HTR-8/SVneo (cell line): ENCODE measurements at places on chromosomes 4 and X.

GRCh38 chr4:11106190-11106589 is 322.5 kb downstream of the HS3ST1 start:
- DNase-seq, result no peak

DNA sequence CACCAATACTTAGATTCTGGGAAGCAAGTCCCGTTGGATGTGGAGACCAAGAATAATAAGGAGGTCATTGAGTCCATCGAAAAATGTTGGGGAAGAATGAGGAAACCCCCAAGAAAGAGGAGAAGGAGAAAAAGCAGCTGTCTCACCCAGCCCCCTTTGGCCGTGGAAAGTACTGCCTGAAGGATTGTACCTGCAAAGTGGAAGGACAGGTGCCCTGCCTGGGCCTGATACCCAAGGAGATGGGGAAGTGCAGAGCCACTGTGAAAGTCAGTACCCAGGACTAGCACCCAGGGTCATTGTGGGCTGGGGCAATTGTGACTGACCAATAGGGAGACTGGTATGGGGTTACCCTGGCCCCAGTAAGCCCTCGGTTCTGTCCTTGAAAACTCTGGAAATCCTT is 13.8 kb upstream of the CFAP299 start:
- DNase-seq, result no peak

DNA sequence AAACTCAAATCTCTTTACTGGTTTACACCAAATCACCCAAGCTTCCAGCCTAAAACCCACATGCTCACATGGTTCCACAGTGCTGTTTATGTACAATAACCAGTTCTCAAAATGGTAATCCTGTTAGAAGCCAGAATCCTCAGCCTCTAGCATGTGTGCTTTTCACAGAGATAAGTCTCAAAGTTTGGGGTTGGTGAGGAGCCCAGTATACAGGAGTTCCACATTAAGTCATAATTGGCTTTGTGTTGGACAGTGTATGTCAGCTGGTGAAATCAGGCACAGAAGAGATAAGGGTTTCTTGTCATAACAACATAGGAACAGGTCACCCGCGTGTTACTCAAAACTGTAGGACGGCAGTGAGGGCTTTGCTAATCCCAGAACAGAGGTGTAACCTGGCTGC is at the start of gene TRIML1:
TSS of gene TRIML1 (plus strand) at position 301 of the 400 bp plus-strand sequence. CDS start 118 bp downstream, outside the sequence.
- no peak for DNase-seq

GRCh38 chrX:614136-614535 is 16.5 kb upstream of the SHOX start:
- DNase-seq, result no peak

GRCh38 chr4:791898-792625 is 33.9 kb downstream of the CPLX1 start:
- DNase-seq, result no peak

- no peak for DNase-seq
These were observed 88.4 kb downstream of the FRMPD3 start for GRCh38 chrX:107537815-107538214.

- no peak for DNase-seq
These were observed 35.6 kb downstream of the FAM47B start for GRCh38 chrX:34978171-34978570.

DNA sequence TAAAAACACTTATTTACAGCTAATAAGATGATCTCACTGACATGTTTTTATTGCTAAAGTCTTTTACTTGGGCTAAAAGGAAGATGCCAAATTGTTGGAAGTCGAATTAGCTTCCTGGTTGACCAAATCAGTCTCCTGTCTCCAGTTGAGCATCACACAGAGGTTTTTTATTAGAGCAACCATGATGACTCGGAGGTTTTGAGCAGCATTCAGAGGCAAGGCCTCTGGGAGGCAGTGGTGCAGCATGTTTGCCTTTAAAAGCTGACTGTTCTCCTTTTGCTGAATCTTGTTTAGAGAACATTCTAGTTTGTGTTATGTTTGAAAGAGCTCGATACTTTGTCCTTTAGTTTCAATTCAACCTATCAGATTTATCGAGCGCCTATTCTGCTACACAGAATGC is 2.1 kb downstream of the UCHL1 start:
- DNase-seq, result peak; percentile 57

DNA sequence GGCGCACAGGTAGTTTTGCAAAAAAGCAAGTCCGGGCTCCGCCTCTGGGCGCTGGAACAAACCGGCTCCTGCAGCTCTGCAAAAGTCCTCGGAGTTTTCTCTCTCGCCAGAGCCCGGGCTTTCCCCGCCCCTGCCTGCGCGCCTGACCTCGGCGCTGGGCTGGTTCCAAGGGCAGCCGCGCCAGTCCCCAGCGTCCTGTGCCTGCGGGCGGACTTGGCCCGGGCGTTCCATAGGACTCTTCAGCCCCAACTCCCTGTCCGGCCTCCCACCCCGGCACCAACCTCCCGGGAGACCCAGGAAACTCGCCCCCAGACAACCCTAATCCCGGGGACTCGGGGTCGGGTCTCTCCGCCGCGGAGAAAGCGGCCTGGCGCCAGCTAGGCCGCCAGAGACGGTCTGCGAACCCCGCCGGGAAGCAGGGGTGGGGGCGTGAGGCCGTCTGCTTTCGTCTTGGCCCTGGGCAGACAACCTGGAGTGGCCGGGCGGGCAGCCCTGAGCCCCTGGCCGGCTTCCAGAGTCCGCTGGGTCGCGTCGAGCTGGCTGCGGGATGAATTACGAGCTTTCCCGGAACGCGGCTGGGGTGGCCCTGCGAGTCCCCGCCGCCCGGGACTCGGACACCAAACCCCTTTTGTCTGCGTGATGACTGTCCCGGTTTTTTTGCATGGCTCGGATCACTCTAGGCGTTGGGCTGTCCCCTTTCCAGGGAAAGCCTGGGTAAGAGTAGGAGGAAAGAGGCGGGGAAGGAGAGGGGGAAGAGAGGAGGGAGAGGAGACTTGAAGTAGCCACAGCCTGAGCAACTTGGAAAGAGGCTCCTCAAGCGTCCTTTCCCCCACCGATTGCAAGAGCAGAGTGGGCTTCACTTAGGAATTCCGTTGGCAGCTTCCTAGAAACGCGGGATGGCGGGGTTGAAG is 916 bp downstream of the MXRA5 start:
- DNase-seq, result peak; percentile 9

GRCh38 chr4:90069151-90069550 is 58.0 kb upstream of the CCSER1 start:
- DNase-seq, result no peak

DNA sequence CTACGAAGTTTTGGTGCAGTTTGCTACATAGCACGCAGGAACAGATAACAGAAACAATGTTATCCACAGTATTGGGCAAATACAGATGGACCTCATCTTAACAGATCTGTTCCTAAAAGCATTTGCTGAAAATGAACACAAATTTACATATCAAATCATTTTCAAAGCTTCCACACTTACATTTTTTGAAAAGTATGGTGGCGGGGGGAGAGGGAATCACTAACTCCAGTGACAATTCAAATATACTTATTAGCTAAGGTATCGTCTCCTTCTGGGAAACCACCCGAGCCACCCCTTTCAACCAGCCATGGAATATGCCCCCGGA is 175.0 kb downstream of the NSUN7 start:
- no peak for DNase-seq

- no peak for DNase-seq
These were observed 16.0 kb upstream of the RAP1GDS1 start for GRCh38 chr4:98245226-98245625.

- DNase-seq, result no peak
These were observed 42.0 kb downstream of the FAM149A start for GRCh38 chr4:186146458-186146857.

- no peak for DNase-seq
These were observed 76.5 kb upstream of the TEX13A start for GRCh38 chrX:105297041-105297440.

GRCh38 chr4:123587983-123588494 is 191.4 kb downstream of the SPRY1 start:
- peak; percentile 70 for DNase-seq

GRCh38 chr4:19944806-19945205 is 306.9 kb upstream of the SLIT2 start:
- no peak for DNase-seq

DNA sequence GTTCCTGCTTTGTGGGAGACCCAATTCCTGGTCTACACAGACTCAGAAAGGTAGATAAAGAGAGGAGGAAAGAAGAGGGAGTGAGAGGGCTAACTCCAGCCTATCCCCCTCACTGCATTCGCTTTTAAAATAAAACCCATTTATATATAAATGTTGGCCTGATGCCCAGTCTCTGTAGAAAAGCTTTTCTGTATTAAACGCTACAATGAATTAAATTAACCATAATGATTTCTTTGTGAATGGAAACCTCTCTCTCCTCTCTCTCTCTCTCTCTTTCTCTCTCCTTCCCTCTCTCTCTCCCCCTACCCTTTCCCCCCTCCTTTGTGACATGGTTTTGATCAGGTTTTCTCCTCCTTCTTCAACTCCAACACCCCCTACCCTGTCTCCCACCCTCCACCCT is 34.8 kb downstream of the PJA1 start:
- no peak for DNase-seq

- DNase-seq, result no peak
These were observed 98.0 kb upstream of the STIM2 start for GRCh38 chr4:26762650-26763049.

DNA sequence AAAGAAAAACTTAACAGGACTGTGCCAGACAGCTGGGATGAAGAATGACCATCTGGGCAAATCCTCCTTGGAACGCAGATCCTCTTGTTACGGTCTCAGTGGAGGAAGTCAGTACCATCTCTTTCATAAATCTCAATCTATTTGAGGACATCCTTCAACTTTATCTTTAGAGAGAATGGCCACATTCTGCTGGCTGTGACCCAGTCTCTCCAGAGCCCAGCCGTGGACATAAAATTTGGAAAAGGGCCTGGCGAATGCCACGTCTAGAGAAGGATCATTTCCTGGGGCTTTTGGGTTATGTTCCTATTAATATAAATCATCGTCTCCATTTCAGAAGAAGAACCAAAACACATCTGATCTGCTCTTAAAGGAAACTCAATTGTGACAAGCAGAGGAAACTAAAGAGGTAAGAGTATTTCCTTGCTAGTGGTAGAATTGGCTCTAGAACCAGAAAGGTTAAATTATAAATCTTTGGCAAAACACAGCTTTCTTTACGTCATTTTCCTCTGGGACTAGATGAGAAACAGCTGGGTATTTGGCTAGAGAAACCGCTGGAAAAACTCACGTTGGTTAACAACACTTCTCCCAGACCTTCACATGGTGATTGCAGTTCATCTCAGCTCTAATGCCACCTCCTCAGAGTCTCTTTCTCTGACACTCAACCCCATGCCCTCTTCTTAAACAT is 164.7 kb downstream of the CHIC2 start:
- DNase-seq, result no peak

GRCh38 chr4:74189331-74190043 is 31.6 kb downstream of the MTHFD2L start:
- DNase-seq, result peak; percentile 8

DNA sequence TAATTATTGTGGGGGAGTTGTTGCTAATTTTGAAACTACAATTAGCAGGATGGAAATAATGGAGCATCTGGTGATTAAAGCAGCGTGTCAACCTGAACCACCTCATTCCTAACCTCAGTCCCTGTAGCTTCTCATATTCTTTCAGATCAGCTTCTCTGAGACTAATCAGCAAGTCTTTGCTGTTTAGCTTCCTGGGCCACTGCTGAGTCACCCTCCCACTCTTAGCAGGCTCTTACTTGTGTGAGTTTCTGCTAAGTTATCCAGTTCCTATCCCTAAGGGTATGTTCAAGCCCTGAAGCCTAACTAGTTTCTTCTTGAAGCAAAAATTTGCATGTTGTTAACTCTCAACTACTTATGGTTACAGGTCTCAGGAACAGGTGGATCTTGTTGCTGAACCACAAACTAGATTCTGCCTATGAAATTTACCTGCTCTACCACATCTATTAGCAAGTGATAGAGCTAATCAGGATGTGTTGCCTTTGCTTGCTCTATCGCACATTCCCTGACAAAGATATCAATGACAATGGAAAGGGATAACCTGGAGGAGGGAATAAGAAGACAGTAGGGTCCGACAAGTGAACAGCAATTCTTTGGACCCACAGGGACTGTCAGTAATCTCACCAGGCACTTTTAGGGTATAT is 134.2 kb downstream of the EIF4E start:
- DNase-seq, result no peak

DNA sequence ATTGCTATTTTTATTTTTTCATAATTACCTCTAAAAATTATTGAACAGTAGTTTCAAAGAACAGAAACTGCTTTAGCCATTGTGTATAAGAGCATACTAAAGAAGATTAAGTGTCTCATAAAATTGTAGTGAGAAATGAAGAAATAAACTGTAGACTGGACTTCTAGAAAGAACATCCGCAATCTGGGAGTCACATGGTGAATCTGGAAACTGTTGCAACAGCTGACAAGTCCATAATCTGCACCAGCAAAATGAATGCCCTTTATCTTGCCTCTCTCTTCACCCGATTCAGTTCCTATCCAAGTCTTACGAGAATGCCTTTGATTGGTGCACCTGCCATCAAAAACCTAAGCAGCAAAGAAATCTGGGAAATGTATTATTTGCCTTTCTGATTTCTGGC is 312.9 kb downstream of the NAF1 start:
- DNase-seq, result no peak

DNA sequence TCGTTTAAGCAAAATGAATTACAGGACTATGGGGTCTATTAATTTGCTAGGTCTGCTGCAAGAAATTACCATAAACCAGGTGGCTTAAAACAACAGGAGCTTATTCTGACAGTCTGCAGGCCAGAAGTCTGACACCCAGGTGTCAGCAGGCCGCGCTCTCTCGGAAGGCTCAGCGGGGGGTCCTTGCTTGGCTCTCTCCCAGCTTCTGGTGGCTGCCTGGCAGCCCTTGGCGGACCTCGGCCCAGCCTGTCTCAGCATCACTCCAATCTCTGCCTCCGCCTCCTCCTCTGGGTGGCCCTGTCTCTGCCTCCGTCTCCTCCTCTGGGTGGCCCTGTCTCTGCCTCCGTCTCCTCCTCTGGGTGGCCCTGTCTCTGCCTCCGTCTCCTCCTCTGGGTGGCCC is 580.5 kb upstream of the FAT1 start:
- DNase-seq, result no peak
